Fibroblast of skin of scalp (primary cell): ENCODE measurements at places on chromosomes 7 and 10.

GRCh38 chr7:82741493-82741892 is 297.9 kb upstream of the CACNA2D1 start:
- no peak for DNase-seq

GRCh38 chr7:141074162-141074991 is 513 bp downstream of the TMEM178B start:
- DNase-seq = no peak

DNA sequence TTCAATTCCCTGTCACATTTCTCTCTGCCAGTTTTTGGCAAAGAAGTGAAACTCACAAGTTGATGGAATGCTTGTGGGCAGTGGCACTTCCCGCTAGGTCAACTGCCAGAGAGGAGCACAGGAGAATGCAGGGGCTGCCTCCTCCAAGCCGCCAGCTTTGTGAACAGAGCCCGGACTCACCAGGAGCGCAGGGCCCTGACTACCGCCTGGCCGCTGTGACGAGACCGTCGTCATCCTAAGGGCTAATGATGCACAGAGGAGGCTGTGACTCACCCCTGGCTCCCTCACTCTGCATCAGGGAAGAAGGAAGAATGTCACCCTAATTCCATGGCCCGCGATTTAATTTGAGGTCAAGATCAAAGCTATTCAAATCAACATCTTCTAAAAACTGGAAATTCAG is 123.9 kb downstream of the TAX1BP1 start:
- DNase-seq = no peak

- DNase-seq = no peak
These were observed 31.9 kb downstream of the DUSP5 start for GRCh38 chr10:110529596-110530011.

- DNase-seq = peak; percentile 14
These were observed 11.5 kb upstream of the KLRG2 start for GRCh38 chr7:139494835-139495579.

GRCh38 chr10:29257106-29257783 is 31.6 kb upstream of the LYZL1 start:
- peak; percentile 84 for DNase-seq

DNA sequence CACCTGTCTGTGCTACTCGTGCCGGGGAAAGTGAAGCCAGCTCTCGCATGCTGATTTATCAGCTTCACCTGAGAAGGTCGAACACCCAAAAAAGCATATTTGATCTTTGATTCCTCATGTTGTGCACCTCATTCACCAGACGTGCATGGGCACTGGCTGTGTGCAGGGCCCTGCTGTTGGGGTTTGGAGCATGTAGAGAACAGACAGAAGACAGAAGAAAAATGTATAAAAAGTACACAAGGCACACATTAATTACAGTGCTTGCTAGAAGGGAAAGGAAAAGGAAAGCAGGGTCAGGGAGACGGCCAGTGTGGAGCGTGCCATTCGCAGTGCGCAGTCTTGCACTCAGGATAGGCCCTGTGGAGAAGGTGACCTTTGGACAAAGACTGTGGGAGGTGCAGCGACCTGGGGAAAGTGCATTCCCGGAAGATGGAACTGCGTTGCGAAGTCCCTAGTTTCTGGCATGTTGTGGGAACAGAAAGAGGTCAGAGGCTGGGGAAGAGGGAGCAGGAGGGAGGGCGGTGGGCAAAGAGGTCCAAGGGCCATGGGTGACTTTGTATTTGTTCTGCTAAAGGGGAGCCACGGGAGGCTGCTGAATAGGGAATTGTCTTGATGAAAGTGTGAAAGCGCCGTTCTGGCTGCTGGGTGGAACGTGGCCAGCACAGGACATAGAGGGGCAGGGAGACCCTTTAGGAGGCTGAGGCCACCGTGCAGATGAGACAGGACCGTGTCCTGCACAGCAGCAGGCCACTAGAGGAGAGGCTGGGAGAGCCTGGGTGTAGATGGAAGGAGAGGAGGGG is 232.8 kb downstream of the GLRX3 start:
- DNase-seq = no peak

DNA sequence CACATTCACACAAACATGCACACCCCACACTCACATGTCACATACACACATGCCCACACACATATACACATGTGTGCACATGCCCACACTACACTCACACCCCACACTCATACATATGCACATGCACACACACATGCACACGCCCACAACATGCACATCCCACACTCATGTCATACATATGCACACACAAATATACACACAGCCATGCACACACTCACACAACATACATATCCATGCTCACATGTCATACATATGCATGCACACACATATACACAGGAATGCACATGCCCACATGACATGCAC is 219.8 kb downstream of the DNAJB6 start:
- no peak for DNase-seq

GRCh38 chr7:10222976-10223375 is 750.7 kb upstream of the PHF14 start:
- DNase-seq = no peak

DNA sequence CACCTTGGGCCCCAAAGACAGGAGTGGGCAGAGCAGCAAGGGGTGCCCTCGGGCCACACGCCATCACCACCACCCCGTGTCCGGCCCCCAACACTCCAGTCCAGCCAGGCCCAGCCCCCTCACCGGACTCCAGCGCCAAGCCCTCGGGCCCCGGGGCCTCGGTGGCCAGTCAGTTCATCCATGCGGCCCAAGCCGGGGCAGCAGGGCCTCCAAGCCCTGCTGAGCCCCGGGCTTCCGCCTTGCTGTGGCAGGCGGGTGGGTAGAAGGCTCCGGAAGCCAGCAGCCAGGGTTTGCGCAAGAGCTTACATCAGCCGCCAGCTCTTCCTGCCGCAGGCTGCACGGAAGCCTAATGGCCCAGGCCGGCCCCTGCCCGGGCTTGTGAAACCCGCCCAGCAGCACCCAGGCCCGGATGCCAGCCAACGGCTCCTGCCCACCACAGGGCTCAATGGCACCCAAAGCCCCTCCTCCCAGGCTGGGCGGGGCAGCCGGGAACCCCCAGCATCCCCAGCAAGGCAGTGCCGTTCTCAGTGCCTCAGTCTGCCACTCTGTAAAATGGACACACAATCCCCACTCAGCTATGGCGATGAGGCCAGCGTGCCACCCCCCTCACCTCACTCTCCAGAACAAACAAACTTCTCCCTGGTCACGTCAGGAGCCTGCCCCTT is 26.5 kb downstream of the TNRC18 start:
- DNase-seq = peak; percentile 59

DNA sequence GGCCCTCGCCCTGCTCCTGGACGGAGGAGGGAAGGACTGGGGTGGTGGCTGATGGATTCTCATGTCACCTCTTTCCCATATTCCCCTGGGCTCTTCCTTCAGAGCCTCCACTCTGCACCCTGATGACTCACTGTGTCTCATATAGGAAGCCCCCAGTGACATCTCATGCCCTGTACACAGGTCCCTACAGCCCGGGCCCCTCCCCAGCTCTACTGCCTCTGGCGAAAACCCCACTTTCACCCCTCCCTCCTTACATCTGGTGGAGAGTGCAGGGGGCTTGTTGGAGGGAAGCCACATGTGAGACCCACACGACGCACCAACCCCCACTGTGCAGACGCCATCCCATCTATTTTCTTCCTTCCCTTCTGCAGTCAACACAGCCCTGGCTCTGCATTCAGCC is 72.8 kb upstream of the ZNF479 start:
- no peak for DNase-seq

DNA sequence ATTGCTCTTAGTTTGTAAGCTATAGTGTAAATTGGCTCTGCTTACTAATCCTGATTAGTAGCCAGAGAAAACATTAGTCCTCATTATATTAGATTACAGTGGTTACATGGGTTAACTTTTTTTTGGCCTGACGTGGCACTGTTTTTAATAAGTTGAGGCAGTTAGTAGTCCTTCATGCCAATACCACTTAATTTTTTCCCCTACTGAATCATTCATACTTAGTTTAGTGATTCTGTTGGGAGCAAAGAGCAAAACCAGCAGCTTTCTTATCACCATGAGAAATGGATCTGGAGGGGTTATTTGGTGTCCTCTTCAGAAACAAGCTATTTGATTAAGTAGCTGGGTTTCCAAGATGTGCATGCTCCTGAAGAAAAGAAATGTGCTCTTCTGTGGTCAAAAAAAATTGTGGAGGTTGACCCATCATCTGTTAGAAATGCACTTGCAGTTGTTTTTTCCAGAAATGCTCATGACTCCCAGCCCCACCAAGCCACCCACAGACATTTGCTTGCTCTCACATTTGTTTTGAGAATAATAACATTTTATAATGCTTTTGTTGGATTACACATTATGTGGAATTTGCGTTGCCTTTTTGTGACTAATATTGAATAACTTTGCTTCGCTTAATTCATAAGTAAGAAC is 258.5 kb downstream of the HDAC9 start:
- DNase-seq = peak; percentile 98

DNA sequence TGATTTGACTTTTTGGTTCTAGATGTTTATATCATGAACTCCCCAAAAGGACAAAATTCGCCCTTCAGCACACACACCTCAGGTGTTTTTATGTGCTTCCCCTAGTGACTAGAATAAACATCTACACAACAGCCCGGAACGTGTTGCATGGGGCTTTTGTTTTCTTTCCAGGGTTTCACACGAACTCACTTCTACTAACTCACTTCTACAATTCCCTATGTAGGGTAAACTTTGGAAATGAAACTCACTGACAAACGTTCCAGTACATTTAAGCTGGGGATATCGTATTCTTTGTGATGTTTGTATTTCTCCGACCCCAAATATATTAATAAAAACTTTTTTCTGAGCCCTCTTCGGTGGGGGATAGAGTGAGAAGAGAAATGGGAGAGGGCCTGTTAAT is 1.4 kb downstream of the TRA2A start:
- DNase-seq = peak; percentile 8

DNA sequence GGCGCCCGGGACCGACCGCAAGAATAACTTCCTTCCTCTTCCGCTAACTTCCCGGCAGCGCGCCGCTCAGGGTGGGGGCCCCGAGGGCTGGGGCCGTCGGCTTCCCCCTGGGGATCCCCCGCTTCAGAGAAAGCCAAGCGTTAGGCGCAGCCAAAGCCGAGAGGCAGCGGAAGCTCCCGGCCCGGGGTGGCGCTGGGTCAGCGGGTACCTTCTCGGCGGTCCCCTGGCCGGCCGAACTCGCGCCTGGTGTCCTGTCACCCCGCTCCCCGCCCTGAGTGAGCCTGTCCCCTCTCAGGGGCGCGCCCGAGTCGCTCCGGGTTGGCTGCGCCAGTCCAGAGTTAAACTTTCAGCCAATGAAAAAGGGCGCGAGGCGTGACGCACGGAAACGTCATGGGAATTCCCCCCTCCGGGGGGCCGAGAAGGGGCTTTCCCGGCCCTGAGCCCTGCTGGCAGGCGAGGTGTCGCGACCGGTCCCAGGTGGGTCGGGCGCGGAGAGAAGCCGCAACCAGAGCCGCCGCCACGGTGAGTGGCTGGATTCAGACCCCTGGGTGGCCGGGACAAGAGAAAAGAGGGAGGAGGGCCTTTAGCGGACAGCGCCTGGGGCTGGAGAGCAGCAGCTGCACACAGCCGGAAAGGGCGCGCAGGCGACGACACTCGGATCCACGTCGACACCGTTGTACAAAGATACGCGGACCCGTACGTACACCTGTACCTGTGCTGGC is 1.3 kb upstream of the NFKB2 start:
- peak; percentile 91 for DNase-seq

DNA sequence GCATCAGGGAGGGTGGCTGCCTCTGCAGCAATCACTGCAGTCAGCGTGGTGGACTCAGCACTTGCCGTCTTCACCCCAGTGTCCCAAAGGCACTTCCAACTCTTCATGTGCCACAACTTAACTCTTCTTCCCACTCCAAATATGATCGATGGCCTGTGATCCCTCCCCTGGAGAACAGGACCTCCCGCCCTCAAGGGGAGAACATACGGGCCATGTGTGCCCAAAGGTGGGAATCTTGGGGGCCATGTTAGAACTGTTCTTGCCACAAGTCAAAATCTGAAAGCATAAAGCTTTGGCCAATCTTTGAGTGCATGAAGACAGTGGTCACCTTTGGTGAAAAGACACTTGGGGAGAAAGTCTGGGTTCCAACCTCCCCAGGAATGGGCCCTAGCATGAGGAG is 368.5 kb upstream of the MGMT start:
- no peak for DNase-seq
